ENCODE measurements at places on chromosomes 13 and 19.
A peak's percentile ranks its signal among the peaks of the same experiment; 100 is the strongest.

DNA sequence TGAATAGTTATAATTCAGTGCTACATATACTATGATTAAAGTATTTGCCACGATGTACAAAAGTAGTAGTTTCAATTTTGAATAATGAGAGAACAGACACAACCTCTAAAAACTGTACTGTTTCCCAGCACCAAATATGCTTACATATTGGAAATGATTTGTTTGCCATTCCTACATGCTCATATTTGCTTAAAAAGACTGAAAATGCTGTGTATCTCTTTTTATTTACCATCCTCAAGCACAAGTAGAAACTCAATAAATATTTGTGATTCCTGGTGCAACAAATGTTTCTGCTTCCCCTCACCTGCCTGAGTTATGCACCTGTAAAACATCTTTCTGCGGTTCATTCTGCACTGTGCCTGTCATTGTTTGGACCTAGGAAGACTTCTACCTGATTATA lies 512.2 kb downstream of the DCT start:
- no peak for DNase-seq

- no peak for DNase-seq
Measured at GRCh38 chr13:40798380-40798779, 9.0 kb downstream of the SLC25A15 start.

GRCh38 chr13:41955605-41956004 lies 5.3 kb downstream of the VWA8 start:
- DNase-seq, result no peak

GRCh38 chr13:44918326-44919103 lies 70.8 kb downstream of the NUFIP1 start:
- peak; percentile 91 for DNase-seq

- no peak for DNase-seq
Measured at GRCh38 chr13:37905736-37906135, 36.2 kb upstream of the TRPC4 start.

GRCh38 chr19:12364391-12365235 lies 870 bp downstream of the ZNF442 start:
- no peak for DNase-seq

DNA sequence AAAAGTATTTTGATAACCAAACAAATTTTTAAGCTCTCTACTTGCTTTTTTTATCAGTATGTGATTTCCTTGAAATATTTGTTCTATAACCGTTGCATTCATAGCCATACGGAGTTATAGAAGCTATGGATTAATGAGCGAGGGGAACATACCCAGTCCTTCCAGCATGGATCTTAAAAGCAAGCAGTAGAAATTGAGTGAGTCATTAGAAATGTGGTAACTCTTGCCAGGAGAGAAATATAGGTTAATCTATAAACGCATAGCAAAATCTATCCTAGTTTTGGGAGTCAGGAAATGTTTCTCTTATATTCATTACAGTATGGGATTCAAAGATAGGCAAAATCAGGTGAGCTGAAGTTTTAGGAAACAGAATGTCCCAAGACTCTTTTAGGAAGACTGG lies 507.4 kb downstream of the DACH1 start:
- no peak for DNase-seq

DNA sequence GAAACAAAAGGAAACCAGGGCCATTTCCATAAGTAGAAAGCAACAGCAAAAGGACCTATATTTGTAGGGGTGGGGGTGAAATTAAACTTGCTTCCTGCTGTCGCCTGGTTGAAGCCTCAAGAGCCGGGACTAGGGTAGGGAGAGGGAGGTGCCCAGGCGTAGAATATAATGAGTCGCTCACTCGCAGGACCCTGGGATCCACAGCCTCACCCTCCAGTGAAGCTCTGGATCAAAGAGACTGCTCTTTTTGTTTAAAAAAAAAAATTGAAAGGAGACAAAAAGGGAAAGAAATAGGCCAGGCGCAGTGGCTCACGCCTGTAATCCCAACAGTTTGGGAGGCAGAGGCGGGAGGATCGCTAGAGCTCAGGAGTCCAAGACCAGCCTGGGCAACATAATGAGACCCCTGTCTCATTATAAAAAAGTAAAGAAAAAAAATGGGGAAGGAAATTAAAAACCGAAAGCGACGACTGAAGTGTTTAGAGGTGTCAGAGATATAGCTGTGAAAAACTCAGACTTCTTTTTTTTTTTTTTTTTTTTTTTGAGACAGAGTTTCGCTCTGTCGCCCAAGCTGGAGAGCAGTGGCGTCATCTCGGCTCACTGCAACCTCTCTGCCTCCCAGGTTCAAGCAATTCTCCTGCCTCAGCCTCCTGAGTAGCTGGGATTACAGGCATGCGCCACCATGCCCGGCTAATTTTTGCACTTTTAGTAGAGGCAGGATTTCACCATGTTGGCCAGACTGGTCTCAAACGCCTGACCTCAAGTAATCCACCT lies 10.9 kb upstream of the ADGRE5 start:
- peak; percentile 78 for DNase-seq

GRCh38 chr13:19519049-19519448 lies 42.3 kb downstream of the TPTE2 start:
- no peak for DNase-seq

DNA sequence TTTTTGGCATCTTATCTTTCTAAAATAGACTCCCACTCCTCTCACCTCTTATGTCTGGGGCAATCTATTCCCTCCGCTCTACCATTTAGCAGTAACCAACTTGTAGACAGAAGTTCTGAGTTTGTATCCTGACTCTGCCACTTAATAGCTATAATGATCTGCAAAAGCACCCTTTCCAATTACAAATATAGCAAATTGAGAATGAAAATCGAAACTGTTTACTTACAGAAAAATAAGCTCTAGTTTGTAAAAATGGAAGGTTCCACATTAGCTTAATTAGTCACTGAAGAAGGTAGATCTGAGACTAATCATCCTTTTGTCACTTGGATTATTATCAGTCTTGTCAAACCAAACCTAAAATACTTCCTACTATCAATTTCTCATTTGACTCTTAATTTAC lies 409.3 kb downstream of the DIAPH3 start:
- no peak for DNase-seq

GRCh38 chr13:113976711-113977684 lies 3.1 kb upstream of the C13orf46 start:
- DNase-seq, result no peak

DNA sequence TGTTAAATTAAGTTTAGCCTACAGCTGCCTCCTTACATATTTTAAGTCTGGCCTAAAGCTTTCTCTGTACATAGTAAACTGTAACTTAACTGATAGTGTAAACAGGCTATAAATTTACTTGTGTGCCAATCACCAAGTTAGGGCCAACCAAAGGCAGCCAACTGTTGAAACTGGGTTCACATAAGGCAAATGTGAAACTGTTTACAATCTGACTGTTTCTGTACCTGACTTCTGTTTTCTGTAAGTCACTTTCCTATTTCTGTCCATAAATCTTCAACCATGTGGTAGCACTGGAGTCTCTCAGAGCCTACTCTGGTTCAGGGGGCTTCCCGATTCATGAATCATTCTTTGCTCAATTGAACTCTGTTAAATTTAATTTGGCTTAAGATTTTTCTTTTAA lies 103.1 kb downstream of the RAP2A start:
- no peak for DNase-seq

DNA sequence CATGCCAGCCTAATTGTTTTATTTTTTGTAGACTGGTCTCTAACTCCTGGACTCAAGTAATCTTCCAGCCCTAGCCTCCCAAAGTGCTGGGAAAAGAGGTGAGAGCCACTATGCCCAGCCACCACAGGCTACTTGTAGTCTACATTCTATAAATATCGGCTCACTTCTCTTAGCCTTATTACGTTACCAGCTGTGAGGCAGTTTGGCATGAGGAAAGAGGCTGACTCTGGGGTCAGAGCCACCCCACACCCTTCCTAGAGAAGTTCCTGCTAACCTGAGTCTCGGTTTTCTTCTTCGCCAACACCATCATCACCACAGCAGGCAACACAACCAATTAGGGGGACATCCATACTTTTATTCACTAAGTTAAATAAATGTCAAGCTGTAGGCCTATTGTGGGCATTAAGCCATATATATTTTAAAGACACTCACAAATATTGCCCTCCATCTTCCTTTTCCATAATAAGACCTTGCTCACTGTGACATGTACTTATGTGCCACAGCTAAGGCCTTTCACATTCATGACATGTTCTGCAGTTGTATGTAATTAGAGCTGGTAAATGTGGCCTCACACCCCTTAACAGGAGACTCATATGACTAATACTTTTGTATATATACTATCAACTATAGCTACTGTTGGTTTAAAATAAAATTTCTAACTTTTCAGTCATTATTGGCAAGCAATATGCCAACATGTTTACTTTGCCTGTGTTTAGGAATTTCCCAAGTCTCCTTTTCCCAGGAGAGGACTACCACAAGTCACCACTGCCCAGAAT lies 5.7 kb downstream of the SLC25A30 start:
- DNase-seq, result no peak

DNA sequence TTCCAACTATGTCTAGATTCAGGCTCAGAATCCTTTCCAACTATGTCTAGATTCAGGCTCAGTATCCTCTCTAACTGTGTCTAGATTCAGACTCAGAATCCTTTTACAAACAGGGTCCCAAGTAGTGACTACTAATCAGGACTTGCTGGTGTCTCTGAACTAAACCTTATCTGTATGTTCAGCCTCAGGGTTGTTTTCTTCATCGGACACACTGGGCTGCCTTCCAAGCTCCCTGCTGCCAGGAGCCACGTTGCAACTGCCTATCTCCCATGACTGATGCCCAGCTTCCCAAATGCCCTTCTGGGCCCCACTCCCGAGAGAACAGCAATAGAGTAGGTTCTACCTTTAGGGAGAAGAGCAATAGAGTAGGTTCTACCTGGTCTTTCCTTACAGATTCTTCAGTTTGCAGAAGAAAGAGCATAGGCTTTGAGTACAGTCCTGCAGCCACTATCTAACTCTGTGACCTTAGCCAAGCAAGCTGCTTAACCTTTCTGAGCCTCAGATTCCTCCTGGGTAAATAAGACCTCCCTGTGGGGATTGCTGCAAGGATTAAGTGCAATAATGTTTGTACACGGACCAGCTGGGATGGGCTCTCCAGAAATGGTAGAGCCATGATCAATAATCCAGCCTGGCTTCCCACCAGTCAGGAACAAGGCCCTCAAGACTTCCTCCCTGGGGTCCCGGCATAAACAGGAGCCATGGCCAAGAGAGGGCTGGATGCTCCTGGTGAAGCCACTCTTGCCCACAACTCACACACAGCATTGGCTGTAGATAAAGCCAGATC lies 61.5 kb downstream of the ZIC5 start:
- DNase-seq, result no peak

GRCh38 chr13:46134961-46135522 lies 30.2 kb upstream of the CPB2 start:
- DNase-seq, result no peak

DNA sequence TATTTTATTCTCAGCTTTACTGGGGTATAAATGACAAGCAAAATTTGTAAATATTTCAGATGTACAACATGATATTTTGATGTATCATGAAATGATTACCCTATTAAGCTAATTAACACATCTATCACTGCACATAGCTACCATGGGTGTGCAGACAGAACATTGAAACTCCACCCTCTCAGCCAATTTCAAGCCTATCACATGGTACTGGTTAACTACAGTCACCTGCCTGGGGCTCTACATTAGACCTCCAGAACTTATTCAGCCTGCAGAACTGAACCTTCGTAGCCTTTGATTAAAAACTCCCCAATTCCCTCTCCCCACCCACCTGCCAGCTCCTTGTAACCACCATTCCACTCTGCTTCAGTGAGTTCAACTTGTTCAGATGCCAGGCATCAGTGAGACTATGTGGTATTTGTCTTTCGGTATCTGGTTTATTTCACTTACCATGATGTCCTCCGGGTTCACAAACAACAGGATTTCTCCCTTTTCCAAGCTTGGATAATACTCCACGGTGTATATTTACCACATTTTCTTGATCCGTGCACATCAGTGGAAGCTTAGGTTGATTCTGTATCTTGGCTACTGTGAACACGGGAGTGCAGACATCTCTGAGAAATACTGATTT lies 19.2 kb downstream of the RAB20 start:
- DNase-seq, result no peak

GRCh38 chr19:55626350-55626749 lies 2.0 kb upstream of the ZNF784 start:
- peak; percentile 89 for DNase-seq

- no peak for DNase-seq
Measured at GRCh38 chr13:51795419-51795818, 8.5 kb downstream of the DHRS12 start.

DNA sequence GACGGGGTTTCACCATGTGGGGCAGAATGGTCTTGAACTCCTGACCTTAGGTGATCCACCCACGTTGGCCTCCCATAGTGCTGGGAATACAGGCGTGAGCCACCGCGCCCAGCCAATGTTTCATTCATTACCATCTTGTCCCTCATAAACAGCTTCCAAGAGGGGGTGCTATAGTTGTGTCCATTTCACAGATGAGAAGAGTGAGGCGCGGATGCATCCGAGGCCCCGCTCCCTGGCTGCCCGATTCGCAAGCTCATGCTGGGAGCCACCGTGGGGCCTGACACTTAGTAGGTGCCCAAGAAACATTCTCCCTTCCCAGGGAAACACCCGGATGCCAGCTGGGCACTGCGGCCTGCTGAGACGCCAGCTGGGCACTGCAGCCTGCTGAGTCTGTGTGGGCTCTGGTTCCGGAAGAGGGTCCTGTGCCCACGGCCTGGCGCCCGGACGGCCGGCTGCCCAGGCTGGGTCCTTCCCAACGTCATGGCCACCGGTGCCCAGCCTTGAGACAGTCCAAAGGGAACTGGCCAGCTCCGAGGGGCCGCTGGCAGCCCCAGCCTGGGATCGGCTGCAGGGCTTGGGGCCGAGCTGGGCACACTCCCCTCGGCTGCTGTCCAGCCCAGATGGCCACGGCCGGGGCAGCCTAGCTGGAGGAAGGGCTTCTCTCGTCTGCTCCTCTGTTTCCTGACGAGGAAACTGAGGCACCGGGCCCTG lies 54.7 kb downstream of the NFIC start:
- DNase-seq, result no peak

GRCh38 chr13:106284358-106284757 lies 251.1 kb downstream of the EFNB2 start:
- no peak for DNase-seq

- no peak for DNase-seq
Measured at GRCh38 chr13:94217370-94217769, 262.1 kb downstream of the DCT start.

DNA sequence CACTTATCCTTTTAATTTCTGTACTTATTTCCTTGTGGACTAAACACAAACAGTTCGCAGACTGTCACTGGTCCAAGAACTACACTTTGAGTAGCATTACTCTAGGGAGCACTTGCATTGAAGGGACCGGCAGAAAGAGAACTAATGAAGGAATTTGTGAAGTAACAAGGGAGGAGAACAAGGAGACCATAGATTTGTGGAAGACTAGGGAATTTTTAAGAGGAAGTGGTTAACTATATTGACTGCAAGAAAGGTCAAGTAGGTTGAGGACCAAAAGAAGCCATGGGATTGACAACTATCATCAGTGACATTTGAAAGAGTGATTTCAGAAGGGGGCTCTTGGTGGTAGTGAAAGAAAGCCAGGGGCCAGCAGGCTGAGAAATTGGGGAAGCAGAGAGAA lies 4.0 kb upstream of the RB1 start:
- DNase-seq, result no peak

DNA sequence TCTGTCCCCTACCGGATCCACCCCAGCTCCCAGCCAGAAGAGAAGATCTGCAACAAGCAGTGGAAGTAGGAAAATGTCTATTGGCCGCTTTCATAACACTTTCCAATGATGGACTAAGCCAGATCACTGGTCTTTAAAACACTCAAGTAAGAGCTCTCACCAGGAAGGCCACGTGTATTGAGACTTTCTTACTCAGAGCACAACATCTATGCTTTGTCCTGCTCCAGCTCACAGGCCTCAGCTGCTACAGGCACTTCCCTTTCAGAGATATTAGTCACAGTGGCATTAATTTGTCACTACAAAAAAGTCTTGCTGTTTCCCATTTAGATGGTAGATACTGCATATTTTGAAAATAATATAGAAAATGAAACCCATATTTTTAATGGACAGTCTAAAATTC lies 164.2 kb downstream of the ABCC4 start:
- no peak for DNase-seq
